Cerebellar cortex (tissue), 1 donor: ENCODE measurements at places on chromosomes 7 and 10.
A peak's percentile ranks its signal among the peaks of the same experiment; 100 is the strongest.

- no peak for DNase-seq
Observed at GRCh38 chr7:66727058-66727457, 13.5 kb upstream of the RABGEF1 start.

- DNase-seq, result no peak
Observed at GRCh38 chr7:80386686-80387085, 125.2 kb downstream of the GNAT3 start.

DNA sequence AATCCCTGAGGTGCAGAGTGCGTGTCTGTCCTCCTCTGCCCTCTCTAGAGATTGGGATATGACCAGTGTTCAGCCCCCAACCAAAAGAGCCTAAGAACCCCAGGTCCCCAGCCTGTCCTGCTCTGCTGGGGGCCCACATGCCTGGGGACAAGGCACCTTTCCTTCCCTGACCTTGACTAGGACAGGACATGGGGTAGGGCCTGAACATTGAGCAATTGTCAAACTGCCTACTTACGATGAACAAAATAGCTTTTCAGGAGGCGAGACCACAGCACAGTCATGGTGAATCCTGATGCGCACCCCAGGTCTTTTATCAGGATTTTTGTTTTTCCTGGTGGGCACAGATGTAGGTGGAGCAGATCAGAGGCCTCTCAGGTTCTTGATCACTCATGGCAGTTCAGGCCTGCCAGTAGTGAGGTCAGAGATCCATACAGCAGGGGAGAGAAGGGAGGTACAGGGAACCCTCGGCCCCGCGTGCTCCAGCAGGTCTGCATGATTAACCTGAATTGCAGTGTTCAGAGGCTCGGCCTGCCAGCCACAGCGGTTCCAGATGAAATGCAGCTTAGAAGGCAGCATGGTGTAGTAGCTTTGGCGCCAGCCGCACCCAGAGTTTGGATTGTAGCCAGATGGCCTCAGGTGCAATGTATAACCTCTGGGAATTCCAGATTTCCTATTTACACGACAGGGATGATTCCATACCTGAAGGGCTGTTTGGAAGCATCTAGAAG lies 191.3 kb downstream of the CUX1 start:
- DNase-seq, result no peak

DNA sequence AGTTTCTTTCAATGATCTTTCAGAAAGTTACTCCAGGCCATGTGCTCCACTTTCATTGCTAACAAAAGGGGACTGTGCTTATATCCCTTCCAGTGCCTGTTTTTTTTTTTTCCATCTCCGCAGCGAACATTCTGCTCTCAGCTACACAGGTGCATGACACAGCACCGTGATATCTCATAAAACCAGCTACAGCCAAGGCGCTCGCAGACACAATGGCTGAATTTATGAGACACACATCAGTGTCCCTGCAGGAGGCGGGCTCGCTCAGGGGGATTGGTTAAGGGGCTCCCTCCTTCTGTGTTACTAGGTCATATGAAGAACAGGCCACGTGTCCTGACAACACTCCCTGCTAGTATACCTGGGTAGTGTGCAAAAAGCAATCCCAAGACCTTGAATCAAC lies 245.5 kb downstream of the SKAP2 start:
- no peak for DNase-seq

DNA sequence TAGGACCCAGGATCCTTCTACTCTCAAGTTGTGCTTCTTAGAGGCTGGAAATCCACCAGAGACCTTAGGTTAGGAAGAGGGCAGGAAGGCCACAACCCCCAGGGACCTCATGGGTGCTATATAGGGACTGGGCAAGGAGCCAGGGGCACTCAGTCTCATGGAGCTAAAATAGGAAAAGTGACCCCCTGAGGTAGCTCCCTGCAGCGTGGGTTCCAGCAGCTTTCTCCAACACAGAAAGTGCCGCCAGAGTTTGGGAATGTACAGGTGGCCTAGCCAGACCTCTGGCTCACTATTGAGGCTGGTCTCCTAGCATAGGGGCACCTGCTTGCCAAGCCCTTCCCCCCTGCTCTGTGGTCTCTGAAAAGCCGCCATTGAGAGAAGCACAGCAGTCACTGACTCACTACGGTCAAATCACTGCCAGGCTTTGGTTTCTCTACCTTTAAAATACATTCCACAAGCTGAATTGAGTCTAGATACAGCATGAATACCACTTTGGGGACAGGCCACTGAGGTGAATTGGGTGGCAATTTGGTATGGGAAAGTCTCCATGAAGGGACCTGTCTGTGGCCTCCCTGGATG lies 333.2 kb upstream of the PODXL start:
- DNase-seq, result no peak

GRCh38 chr10:69715156-69715898 lies 85.3 kb downstream of the FAM241B start:
- DNase-seq, result no peak

DNA sequence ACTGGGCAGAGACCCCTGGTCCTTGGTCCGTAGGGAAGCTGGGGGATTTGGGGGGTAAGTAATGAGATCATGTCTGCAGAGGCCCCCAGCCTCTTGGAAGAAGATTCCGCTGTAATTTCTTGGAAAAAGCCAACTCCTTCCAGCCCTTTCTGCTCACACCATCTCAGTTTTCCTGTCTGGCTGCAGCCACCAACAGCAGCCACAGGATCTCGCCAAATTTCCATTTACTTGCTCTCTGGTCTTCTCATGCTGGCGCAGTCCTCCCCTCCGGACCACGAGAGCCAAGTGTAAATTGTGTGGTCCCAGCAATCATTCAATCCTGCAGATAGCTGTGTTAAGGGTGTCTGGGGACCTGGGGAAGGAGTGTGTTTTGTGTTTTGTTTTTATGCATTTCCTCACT lies 49.6 kb downstream of the ASB13 start:
- no peak for DNase-seq

DNA sequence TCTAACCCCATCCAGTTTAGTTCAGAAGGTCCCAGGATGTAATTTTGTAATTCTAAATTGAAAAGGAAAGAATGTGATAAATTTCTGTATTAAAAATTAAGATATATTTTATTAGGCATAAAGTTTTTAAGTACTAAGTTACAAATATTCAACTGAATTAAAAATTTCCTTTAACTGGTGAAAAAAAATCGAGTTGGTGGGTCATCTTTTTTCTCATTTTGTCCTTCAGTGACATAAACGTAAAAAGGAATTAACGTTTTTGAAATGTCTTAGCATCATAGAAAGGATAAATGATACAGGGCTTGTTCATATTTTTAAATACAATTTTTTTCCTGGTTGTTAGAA lies 88.5 kb downstream of the BTRC start:
- no peak for DNase-seq

DNA sequence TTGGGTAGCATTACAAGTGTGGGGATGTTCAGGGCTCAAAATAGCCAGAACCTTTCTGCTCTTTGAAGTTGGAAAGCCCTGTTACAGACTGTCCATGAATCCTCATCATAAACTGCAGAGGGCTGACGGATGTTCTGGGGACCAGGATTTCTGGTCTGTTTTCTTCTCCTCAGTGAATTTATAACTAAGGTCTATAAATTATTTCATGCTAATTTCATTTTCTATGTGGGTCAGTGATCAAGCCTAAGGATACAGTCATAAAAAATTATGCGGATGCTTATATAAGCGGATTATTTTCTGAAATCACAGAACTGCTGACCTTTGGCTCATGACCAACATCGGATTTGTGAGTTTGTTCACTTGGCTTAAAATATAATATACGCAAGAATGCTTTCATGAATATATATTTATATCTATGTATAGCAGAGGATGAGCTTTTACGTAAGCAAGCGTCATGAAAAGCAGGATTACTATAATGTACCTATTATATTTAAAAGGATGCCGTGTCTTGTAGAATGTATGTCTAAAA lies 263.7 kb downstream of the GLI3 start:
- DNase-seq, result no peak

GRCh38 chr7:132544025-132544424 lies 32.2 kb downstream of the PLXNA4 start:
- DNase-seq, result no peak

- no peak for DNase-seq
Observed at GRCh38 chr7:1665549-1666316, 4.3 kb upstream of the ELFN1 start.

GRCh38 chr10:79131836-79132631 lies 63.3 kb downstream of the ZMIZ1 start:
- no peak for DNase-seq

GRCh38 chr7:95781961-95782586 lies 9.7 kb downstream of the DYNC1I1 start:
- DNase-seq, result no peak

DNA sequence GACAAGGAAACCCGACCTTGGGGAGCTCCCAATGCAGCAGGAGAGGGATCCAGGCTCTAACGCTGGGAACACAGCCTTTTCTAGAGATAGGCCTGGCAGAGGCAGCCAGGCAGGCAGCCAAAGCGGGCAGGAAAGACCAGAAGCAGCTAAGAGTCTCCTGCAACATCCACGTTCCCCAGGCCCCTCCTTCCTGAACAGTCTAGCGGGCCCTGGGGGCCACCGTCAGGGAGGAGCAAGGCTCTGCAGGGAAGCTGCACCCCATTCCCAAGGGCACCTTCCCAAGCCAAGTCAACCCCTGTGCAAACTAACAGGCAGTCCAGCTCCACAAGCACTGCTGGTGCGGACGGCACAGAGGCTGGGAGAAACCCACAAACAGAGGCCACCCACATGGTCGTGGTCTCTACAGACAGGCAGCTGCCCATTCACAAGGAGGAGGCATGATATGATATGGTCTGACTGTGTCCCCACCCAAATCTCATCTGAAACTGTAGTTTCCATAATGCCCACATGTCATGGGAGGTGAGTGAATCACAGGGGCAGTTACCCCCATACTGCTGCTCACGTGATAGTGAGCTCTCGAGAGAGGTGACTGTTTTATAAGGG lies 115.7 kb downstream of the MAD1L1 start:
- peak; percentile 45 for DNase-seq

GRCh38 chr10:112393341-112393740 lies 19.4 kb downstream of the ACSL5 start:
- no peak for DNase-seq

DNA sequence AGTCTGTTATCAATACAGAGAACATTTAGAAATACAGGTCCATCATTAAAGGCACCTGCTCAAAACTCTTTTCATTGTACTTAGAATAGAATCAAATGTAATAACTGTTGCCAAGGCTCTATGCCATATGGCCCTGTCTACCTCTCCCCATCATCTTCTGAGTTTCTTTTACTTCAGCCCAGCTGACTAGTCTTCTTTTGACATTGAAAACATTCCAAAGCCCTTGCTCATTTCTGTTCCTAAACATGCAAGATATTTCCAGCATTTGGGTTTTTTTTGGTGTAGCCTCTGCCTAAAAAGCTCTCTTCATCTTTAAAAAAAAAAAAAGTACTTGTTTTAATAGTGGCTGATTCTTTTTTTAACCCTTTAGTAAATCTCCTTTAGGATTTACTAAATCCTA lies 165.5 kb upstream of the SMIM30 start:
- no peak for DNase-seq

GRCh38 chr7:149871576-149871975 lies 2.2 kb upstream of the ATP6V0E2 start:
- no peak for DNase-seq

DNA sequence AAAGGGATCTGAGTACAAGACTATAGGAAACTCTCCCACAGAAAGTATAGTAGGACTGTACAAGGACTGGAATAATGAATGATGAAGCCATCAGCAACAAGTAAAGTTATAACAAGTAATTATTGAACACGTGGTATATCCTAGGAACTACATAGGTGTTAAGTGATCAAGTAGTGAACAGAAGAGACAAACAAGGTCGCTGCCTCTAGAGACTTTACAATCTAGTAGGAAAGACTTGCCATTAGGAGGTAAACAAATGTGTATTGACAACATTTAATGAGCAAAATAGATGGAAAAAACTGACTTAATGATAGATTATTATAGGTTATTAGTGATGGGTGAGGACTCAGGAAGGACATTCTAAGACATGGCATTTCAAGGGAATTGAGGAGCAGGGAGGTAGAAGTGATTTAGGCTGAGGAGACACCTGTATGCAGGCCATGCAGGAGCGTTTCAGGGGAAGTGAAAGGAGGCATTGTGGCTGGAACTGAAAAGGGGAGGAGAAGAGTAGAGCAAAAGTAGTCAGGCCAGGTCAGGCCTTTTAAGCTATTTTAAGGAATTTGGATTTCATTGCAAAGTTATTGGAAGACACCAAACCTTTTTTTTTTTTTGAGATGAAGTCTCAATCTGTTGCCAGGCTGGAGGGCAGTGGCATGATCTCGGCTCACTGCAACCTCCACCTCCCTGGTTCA lies 8.5 kb upstream of the GLCCI1 start:
- no peak for DNase-seq

DNA sequence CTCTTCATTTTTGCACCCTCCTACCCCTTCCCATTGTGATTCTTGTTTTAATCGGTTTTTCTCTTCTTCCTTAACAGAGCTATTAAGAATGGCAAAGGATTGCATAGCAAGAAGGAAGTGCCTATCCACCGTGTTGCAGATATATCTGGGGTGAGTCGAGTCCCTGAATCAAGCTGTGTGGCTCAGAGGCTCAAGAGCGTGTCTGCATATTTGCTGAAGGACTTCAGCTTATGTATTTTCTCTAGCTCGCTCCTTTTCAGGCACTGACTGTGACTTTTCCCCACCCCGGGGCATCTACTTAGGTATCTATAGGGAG lies 126.6 kb downstream of the LRRC4 start:
- no peak for DNase-seq

- no peak for DNase-seq
Observed at GRCh38 chr7:138890499-138891445, 90.4 kb downstream of the KIAA1549 start.

DNA sequence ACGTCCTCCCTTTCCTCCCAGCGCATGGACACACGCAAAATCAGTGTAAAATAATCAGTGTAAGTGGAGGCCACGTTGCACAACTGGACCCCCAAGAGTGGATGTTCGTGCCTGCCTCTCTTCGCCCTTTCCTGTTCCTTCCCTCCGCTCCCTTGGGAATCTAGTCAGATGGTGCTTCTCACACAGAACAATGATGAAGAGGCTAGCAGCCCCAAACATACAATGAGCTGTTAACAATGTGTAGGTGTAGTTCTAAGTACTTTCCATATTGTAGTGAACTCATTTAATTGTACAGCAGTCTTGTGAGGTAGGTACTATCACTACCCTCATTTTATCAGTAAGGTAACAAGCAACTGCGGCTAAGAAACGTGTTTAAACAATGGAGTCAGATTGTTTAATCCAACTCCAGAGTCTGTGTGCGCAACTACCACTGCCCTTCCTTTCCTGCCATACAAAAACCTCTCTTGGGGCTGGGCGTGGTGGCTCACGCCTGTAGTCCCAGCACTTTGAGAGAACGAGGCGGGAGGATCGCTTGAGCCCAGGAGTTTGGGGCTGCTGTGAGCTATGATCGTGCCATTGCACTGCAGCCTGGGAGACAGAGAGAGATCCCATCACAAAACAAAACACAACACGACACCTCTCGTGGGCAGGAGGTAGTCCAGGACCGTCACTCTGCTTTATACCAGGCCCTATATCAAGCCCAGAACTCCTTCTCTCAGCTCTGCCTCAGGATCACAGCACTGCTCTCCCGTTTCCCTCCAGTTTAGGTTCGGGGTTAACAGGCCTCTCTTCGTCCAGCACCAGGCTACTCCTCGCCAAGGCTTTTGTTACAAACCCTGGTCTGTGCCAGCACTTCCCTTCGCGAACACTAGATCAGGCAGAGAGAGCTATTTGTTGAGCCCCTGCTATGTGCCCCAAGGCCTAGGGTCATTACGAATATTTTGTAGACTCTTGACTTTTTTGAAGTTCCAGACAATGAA lies 1.1 kb downstream of the FKBP9 start:
- no peak for DNase-seq

GRCh38 chr10:21722209-21722608 lies 188.2 kb downstream of the MLLT10 start:
- no peak for DNase-seq
